Fibroblast of lung (primary cell): ENCODE measurements at places on chromosomes 11 and 22.
A peak's percentile ranks its signal among the peaks of the same experiment; 100 is the strongest.

GRCh38 chr11:12721816-12722604, 47.8 kb downstream of the TEAD1 start:
- no peak for DNase-seq

- no peak for DNase-seq
Observed at GRCh38 chr11:5277807-5278382, 8.2 kb upstream of the HBE1 start.

DNA sequence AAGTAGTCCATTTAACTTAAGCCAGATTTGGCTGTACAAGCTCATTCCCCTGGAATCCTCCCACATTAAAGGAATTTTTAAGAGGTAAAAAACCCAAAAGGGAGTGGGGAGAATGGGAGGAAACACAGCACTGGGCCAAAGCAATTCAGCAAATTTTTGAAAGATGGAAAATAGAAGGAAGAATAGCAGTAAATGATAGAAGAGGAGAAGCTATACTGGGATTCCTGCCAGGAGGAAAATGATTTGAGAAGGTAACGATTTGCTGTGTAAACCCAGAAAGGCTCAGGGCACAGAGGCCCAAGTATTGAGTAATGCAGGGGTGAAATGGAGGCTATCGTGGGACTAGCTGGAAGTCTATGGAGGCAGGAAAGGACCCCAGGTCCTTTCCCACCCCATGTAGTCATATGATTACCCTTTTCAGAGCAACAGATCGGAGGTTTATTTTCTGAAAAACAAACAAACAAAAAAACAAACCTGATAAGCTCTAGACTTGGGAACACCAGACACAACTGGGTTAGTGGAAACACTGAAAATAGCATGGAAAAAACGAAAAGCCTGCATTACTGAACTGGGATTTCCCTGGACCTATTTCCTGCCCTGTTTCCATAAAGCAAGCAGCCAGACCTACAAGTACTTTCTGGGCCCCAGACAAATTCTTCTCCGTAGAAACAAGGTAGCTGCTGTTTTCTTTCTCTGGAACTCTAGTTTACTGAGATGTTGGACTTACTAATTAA, 140.0 kb downstream of the SWAP70 start:
- peak; percentile 39 for DNase-seq

GRCh38 chr22:36546092-36546804, 17.3 kb upstream of the EIF3D start:
- peak; percentile 63 for DNase-seq

- no peak for DNase-seq
Observed at GRCh38 chr11:112582366-112582765, 321.7 kb upstream of the PLET1 start.

GRCh38 chr22:33874206-33874605, 46.1 kb downstream of the LARGE1 start:
- DNase-seq: no peak

DNA sequence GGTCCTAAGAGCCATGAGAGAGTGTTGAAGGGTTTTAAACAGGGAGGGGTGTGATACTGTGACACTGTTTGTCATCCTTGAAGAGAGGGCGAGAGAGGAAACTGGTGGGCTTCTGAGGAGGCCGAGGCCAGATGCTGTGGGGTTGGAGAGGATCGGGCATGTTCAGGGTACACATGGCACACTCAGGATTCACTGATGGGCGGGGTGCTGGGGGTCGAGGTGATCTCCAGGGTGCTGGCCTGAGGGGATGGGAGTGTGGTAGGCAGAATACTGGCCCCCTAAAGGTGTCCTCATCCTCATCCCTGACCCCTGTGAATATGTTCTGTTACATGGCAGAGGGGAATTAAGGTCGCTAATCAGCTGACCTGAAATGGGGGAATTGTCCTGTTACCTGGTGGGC, 7.3 kb downstream of the TBC1D22A start:
- DNase-seq: no peak

- DNase-seq: peak; percentile 66
Observed at GRCh38 chr11:35540526-35540925, 15.1 kb upstream of the PAMR1 start.

- no peak for DNase-seq
Observed at GRCh38 chr11:43632181-43632580, 48.4 kb upstream of the HSD17B12 start.

DNA sequence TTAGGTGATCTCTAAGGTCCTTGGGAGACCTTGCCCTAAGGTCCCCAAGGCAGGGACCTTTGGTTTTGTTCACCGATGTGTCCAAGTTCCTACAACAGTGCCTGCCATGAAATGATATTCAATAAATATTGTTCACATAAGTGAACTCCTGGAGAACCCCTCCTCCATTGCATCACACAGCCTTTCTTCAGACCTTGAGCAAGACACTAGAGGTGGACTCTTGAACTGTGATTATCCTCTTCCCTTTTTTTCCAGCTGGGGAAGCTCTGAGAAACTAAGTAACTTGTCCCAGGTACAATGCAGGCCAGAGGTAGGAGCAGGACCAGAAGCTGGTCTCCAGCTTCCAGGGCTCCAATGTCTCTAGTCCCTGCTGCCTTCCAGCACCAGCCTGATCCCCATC, 76.6 kb upstream of the LMO1 start:
- DNase-seq: no peak

DNA sequence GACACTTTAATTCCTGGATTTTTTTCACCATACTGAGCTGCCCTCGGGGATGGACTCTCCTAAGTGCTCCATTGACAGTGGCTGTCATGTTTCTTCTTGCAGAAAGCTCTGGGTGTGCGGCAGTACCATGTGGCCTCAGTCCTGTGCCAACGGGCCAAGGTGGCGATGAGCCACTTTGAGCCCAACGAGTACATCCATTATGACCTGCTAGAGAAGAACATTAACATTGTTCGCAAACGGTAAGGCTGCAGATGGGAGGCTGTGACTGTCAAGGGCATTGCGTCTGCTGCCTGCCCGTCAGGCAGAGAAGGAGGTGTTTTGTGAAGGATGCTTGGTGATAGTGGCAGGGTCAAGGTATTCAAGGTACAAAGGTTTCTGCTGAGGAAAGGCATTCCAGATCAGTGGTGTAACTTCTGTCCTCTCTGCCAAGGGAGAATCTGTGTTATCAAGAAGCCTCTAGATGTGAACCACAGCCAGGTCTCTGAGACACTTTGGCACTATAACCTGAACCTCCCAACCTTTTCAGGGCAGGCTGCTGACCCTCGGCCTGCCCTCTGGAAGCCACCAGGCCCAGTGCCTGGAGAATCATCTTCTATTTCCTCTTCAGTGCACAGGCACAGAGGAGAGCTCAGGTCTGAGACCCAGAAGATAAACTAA, 30.8 kb downstream of the ACO2 start:
- DNase-seq: no peak

GRCh38 chr11:117972629-117973502, 13.3 kb upstream of the IL10RA start:
- DNase-seq: no peak

DNA sequence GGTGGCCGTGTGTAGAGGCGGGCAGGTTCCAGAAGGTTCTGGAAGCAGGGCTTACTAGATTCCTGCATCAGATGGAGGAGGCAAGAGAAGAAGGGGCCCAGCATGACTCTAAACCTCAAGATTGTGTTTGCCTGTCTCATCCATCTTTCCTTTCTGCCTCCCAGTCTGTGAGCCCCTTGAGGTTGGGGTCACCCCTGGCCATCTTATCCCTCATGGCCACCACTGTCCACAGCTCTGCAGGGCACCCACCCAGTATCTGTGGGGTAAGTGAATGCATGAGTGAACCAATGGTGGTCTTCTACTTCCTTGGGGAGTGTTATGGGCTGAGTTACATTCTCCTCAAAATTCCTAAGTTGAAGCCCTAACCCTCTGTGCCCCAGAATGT, 79.3 kb downstream of the MYEOV start:
- no peak for DNase-seq
